ENCODE measurements at places on chromosomes 1 and 21. TPM values are rescaled to one million over a fixed set of nuclear protein-coding genes. Genes with fewer than 3 reads are reported as not detected.
A peak's percentile ranks its signal among the peaks of the same experiment; 100 is the strongest.

Gene MSH4
- not detected for polyA plus RNA-seq

Gene C1QTNF12
- not detected for polyA plus RNA-seq

Gene CD1C
- 1.0 TPM for polyA plus RNA-seq

DNA sequence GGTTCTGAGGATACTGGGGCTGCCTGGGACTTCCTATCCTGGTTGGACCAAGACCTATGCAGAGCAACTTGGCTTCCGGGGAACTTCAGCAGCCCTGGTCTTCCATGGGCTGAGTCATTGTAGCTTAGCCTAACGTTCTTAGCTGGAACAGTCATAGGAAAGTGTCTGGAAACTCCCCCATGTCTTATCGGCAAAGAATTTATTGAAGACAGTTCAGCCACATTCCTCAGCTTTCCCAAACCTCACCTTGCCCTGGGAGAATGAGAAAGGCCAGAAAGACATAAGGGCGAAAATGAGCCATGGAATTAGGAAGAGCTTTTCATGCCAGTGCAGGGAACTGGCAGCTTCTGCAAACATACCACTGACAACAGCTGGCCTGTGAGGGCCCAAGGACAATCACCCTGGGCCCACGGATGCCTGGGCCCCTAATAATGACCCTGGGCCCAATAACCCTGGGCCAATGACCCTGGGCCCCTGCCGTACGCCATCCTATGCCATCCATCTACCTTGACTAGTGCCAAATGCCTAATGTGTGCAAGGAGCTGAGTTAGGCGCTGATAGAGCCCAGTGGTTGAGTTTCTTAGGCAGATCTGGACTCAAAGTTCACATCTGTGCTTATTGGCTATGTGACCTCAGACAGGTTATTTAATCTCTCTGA lies 114.4 kb upstream of the GADD45A start:
- no peaks in the 10 kb centered on the region for H3K4me1 ChIP-seq
- H3K36me3 ChIP-seq: no peaks in the 10 kb centered on the region
- DNase-seq: no peak
- no peaks in the 10 kb centered on the region for H3K27me3 ChIP-seq
- H3K4me3 ChIP-seq: no peak overlapping the region

DNA sequence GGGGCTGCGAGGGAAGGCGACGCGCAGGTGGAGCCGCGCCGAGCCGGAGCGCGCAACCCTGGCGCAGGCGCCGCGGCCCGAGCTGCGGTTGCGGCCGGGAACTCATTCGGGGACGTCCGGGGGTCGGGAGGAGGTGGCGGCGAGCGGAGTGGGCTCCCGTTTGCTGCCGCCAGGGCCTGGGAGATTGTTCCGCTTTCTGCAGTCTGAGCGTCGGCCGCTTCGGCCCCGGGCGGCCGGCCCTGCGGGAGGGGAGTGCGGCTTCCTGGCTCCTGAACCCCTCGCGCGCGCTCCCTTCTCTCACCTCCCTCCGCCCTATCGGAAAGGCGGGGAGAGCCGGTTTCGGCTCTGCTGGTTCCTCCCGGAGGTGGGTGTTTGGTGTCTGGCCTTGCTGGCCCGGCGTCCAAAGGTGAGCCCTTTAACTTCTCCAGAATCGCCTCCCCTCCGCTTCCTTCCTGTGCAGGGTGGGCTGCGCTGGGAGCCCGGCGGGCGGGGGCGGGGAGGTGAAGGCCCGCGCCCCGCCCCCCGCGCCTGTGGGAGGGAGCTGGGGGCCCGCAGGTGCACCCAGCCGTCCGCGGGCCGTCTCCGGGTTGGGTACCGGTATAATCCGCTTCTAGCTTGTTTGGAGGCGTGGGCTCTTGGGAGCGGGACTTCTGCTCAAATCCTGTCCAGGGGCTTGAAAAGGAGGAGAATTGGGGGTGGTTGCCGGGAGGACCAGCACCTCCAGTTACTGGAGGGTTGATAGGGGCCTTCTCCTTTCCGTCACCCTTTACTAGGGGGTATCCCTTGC lies 683 bp downstream of the LRRC8D start:
- no peaks in the 10 kb centered on the region for H3K27me3 ChIP-seq
- no peaks in the 10 kb centered on the region for H3K36me3 ChIP-seq
- peak overlapping the region; percentile 65 for H3K27ac ChIP-seq

DNA sequence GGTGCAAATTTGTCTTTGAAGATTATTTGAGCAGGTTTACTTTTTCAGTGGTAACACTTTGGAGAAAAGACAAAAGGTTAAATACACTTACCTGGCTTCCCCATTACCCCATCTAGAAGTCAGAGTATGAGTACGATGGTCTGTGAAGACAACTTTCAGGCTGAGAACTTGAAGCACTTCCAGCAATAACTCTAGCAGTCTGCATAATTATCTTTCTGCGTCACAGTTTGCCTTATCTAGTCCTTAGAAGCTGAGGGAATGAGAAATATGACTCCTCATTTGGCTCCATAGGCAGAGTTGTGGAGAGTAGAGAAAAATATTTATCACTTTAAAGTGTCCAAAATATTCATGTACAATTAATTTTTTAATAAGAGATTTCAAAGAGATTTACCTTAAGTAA lies 323.4 kb upstream of the CAMK1G start:
- no peak overlapping the region for H3K4me3 ChIP-seq
- H3K27ac ChIP-seq: no peak overlapping the region
- no peaks in the 10 kb centered on the region for H3K4me1 ChIP-seq
- H3K27me3 ChIP-seq: no peaks in the 10 kb centered on the region

DNA sequence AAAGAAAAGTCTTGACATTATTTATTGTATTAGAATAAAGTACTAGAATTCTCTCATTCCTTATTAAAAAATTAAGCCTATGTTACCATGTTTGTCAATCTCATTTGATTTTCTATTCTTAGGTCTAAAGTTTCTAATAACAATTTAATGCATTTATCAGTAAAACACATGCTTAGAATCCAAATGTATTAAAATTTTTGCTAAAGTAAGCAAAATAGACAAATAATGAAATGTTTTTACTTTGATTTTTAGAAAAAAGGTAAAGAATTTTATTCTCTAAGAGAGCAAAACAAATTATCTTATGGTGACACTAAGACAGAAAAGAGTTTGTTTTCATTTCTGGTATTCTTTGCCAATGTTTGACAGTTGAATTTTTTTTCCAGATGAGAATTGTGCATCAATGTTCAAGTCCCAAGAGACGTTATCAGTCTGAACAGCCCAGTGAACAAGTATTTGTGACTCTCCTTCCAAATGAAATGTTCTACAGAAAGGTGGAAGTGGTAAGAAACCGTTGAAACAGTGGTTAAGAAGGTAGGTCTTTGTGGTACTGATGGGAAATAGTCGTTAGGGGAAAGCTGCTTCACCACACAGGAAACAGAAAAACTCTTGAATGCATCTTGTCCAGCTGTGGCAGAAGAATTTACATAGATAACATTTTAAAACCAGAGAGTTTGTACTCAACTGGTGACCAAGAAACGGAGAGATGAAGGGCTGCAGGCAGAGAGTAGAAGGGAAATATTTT lies 402.5 kb downstream of the PTPRC start:
- DNase-seq: peak; percentile 15
- H3K27me3 ChIP-seq: no peaks in the 10 kb centered on the region
- peaks cover 28% of the 10 kb centered on the region for H3K4me1 ChIP-seq

DNA sequence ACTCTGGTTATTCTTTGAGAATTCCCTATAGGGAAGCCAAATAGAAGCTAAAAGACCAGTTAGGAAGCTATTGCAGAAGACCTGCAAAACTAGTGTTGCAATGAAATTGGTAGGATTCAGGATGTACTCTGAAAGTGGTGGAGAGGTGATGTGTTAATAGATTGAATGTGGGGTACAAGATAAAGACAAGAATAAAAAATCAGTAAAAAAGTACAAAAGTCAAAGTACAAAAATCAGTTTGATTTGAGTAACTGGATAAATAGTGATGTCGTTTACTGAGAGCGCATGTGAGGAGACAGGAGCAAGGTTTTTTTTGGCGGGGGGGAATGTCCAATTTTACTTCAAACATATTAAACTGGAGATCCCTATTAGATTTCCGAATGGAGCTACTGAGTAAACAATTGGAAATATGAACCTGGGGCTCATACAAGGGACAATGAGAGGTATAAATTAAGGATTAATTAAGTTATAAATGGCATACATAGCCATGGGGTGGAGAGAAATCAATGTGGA lies 2.5 kb upstream of the DCAF8 start:
- H3K36me3 ChIP-seq: no peaks in the 10 kb centered on the region
- no peak overlapping the region for H3K27ac ChIP-seq
- DNase-seq: no peak
- peaks cover 23% of the 10 kb centered on the region for H3K4me1 ChIP-seq
- H3K4me3 ChIP-seq: no peak overlapping the region

- peaks cover 14% of the 10 kb centered on the region for H3K4me1 ChIP-seq
- H3K27ac ChIP-seq: no peak overlapping the region
- no peak overlapping the region for H3K4me3 ChIP-seq
- DNase-seq: no peak
- peaks cover 7% of the 10 kb centered on the region for H3K36me3 ChIP-seq
These were observed 90.0 kb downstream of the ASH1L start for GRCh38 chr1:155472491-155473083.

GRCh38 chr1:234724516-234725176 lies 114.7 kb upstream of the IRF2BP2 start:
- no peaks in the 10 kb centered on the region for H3K27me3 ChIP-seq
- H3K36me3 ChIP-seq: no peaks in the 10 kb centered on the region
- H3K4me3 ChIP-seq: peak overlapping the region; percentile 41
- DNase-seq: no peak
- peaks cover 81% of the 10 kb centered on the region for H3K4me1 ChIP-seq

DNA sequence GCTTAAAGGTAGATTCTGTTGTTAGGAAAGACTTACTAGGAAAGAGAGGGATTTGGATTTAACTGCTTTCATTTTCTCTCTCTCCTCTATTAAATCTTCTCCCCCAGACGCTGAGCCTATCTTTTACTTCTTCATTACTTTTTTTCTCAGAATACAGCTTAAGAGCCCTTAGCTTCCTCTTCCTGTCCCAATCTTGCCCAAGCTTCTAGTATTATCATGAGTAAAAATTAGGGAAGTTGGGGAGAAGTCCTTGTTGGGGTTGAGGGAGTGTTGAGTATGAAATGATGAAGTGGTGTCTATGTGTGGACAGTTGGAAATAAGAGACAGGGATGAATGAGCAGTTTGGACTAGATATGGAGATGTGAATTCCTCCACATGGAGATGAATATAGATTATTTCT lies 35.0 kb downstream of the ACP6 start:
- no peak overlapping the region for H3K27ac ChIP-seq
- H3K36me3 ChIP-seq: no peaks in the 10 kb centered on the region
- DNase-seq: no peak
- H3K4me3 ChIP-seq: no peak overlapping the region
- no peaks in the 10 kb centered on the region for H3K27me3 ChIP-seq

DNA sequence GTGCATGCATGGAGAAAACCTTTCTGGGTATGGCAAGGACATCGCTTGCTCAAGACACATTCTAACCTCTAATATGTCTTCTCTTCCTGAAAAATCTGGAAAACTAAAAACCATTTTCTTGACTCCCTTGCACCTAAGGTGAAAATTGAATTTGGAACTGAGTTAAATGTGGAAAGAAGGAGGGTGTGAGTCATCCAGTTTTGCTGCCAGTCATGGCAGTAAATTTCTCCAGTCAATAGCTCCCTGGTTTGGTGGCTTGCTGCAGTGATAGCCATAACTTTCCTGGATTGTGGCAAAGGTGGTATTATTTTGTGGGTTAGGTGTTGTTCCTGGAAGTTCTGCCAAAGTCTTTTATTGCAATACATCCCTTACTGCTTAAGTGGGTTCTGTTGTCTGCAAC lies 2.5 kb downstream of the ZCCHC17 start:
- no peaks in the 10 kb centered on the region for H3K27me3 ChIP-seq
- no peak overlapping the region for H3K4me3 ChIP-seq
- H3K4me1 ChIP-seq: peaks cover 38% of the 10 kb centered on the region
- DNase-seq: no peak

DNA sequence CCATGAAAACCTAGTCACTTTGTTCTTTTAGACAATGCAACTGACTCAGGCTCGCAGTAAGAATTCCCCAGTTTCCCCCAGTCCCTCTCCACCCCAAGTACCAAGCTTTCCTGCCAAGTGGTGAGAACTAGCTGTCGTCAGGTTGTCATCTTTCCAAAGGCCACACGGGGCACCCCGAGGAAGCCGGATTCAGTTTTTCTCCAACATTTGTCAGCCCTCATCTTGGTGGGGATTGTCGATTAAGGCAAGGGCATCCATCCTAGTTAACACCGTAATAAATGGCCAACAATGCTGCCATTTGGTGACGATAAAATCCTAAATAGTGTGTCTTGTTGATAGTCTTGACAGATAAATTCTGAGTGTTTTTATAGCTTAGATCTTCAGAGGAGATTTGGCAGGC lies 55.9 kb upstream of the PROX1 start:
- no peak for DNase-seq
- H3K27ac ChIP-seq: no peak overlapping the region
- H3K36me3 ChIP-seq: no peaks in the 10 kb centered on the region
- no peaks in the 10 kb centered on the region for H3K27me3 ChIP-seq

DNA sequence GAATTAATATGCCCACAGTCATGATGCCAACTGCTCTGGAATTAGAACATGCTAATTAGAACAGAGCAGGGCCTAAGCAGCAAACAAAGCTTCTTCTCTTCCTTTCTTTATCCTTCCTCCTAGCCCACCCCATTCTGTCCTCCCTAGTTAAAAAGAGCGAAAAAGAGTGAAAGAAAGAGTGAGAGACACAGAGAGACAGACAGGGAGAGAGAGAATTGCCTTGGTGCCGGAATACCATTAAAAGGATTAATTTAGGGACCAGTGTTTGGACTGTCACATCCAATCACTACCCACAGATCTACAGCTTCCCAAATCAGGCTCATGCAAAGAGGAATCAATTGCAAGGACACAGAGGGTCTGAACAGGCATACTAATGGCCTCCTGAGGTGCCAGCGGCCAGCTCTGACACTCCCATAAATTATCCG lies 7.0 kb downstream of the ERI3 start:
- no peak overlapping the region for H3K27ac ChIP-seq
- H3K27me3 ChIP-seq: no peaks in the 10 kb centered on the region
- no peak for DNase-seq
- no peak overlapping the region for H3K4me3 ChIP-seq

DNA sequence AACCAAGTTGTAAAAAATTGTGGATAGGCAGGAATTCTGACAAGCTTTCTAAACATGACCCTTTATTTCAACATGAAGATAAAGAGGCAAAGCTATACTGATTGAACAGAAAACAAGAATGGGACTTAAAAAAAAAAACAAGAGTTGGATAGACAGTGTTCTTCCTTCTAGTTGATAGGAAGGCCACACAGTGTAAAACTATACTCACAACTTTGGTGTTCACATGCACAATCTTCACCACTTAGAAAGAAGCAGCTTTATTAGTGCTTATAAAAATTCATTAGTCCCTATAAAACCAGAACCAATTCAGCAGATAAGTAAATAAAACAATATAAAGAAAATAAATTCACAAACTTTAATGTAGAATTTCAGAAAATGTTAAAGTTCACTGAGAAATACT lies 101.8 kb downstream of the AKT3 start:
- DNase-seq: no peak
- no peak overlapping the region for H3K27ac ChIP-seq
- H3K4me3 ChIP-seq: no peak overlapping the region
- H3K27me3 ChIP-seq: no peaks in the 10 kb centered on the region
- H3K36me3 ChIP-seq: no peaks in the 10 kb centered on the region
